Stimulated activated CD8-positive, alpha-beta memory T cell treated with anti-CD3 and anti-CD28 coated beads, Interleukin-4, amount 100 ng/mL, for 4 hours (primary cell): ENCODE measurements at places on chromosomes 4 and X.

DNA sequence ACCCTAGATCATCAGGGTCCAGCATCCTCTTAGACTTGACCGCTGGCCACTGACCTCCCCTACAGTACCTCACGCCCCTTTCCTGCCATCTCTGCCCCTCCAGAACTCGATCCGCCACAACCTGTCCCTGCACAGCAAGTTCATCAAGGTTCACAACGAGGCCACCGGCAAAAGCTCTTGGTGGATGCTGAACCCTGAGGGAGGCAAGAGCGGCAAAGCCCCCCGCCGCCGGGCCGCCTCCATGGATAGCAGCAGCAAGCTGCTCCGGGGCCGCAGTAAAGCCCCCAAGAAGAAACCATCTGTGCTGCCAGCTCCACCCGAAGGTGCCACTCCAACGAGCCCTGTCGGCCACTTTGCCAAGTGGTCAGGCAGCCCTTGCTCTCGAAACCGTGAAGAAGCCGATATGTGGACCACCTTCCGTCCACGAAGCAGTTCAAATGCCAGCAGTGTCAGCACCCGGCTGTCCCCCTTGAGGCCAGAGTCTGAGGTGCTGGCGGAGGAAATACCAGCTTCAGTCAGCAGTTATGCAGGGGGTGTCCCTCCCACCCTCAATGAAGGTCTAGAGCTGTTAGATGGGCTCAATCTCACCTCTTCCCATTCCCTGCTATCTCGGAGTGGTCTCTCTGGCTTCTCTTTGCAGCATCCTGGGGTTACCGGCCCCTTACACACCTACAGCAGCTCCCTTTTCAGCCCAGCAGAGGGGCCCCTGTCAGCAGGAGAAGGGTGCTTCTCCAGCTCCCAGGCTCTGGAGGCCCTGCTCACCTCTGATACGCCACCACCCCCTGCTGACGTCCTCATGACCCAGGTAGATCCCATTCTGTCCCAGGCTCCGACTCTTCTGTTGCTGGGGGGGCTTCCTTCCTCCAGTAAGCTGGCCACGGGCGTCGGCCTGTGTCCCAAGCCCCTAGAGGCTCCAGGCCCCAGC is 5.2 kb downstream of the FOXO4 start:
- no peak for DNase-seq

- DNase-seq = no peak
Measured at GRCh38 chrX:19990151-19990555, 708 bp downstream of the BCLAF3 start.

- peak; percentile 23 for DNase-seq
Measured at GRCh38 chrX:48835524-48836329, at the start of gene PCSK1N. Gene PCSK1N (minus strand): TSS chrX:48835610. CDS start chrX:48835532, 78 bp downstream.

GRCh38 chrX:16870862-16871815 is 977 bp upstream of the RBBP7 start:
- DNase-seq = no peak

DNA sequence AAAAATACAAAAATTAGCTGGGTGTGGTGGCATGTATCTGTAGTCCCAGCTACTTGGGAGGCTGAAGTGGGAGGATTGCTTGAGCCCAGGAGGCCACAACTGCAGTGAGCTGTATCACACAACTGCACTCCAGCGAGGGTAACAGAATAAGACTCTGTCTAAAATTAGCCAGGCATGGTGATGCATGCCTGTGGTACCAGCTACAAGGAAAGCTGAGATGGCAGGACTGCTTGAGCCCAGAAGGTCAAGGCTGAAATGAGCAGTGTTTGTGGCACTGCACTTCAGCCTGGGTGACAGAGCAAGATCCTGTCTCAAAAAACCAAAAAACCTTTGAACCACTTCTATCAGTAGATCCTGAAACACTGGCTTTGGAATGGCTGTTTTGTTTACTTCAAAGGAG is 10.2 kb downstream of the GRSF1 start:
- no peak for DNase-seq

- DNase-seq = no peak
Measured at GRCh38 chr4:4426511-4427120, 39.7 kb downstream of the NSG1 start.

DNA sequence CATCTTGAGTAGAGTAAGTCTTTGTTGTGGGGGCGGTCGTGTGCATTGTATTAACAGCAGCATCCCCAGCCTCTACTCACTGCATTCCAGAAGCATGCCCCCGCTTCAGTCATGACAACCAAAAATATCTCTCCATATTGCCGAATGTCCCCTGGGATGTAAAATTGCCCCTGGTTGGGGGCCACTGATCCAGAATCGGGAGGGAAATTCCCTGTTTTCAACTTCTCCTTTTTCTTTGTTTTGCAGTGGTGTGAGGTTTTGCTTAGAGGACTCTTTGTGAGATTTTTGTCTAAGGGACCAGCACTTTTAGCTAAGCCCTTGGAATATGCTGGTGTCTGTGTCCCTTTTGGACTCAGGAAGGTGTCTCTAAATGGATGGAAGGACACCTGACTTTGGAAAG is 3.0 kb upstream of the IL13RA1 start:
- DNase-seq = no peak

GRCh38 chr4:126209147-126209546 is 894.4 kb downstream of the FAT4 start:
- DNase-seq = no peak
